Stimulated activated CD4-positive, alpha-beta T cell treated with anti-CD3 and anti-CD28 coated beads, Interleukin-15, amount 100 ng/mL, for 1 hour (primary cell): ENCODE measurements at places on chromosomes 13 and 19.
A peak's percentile ranks its signal among the peaks of the same experiment; 100 is the strongest.

- no peak for DNase-seq
These were observed 41.9 kb downstream of the C13orf46 start for GRCh38 chr13:113931841-113932459.

- DNase-seq = no peak
These were observed 855 bp downstream of the ATP12A start for GRCh38 chr13:24680921-24681604.

- no peak for DNase-seq
These were observed 12.1 kb upstream of the IGFL1 start for GRCh38 chr19:46217476-46217875.

- no peak for DNase-seq
These were observed 9.8 kb downstream of the PNMA8A start for GRCh38 chr19:46461537-46461936.

DNA sequence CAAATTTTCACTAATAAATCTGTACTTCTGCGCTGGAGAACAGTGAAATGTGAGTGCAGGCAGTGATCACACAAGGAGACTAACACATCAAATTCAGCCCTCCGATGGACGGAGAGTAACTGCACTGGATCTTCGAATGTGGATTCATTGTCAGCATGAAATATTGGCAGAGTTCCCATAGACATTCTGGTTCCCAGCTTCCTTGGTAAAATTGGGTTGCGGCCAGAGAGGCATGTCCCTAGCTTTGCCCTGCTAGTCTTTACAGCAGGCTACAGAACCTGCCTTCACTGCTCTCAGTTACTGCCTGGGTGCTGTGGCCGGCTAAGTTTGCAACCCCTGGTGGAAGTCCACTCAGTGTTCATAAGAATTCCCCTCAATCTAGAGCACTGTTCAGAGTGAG lies 32.3 kb upstream of the UQCRFS1 start:
- DNase-seq = no peak

GRCh38 chr13:110213461-110214074 lies 93.4 kb downstream of the COL4A1 start:
- no peak for DNase-seq

GRCh38 chr13:38519229-38519911 lies 167.5 kb upstream of the FREM2 start:
- DNase-seq = no peak

DNA sequence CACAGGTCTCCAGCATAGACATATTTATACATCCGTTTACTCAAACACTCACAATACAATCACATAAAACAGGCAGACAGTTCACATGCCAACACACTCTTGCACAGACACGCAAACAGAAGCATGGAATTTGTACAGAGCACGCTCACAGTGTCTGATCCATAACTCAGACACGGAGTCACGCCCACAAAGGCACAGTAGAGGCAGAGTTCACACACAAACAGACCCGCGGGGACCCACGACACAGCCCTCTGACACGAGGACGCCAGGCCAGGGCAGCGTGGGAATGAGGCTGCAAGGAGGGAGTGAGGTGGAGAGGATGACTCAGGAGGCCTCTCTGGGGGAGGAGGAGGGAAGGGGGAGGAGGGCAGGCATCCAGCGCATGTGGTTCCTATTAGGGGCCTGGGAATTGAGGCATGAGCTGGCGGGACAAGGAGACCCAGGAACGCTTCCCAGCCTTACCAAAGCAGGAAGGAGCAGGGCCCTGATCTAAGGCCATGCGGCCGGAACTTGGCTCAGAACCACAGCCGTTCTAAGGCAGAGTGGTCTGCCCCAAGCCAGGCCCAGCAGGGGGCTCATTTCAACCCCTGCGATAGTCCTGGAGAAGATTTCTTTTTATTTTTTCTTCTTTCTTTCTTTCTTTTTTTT lies 9.1 kb upstream of the OLFM2 start:
- DNase-seq = no peak

GRCh38 chr13:26219726-26220125 lies 2.4 kb downstream of the RNF6 start:
- no peak for DNase-seq

- no peak for DNase-seq
These were observed 22.7 kb upstream of the MAB21L1 start for GRCh38 chr13:35499196-35499662.

DNA sequence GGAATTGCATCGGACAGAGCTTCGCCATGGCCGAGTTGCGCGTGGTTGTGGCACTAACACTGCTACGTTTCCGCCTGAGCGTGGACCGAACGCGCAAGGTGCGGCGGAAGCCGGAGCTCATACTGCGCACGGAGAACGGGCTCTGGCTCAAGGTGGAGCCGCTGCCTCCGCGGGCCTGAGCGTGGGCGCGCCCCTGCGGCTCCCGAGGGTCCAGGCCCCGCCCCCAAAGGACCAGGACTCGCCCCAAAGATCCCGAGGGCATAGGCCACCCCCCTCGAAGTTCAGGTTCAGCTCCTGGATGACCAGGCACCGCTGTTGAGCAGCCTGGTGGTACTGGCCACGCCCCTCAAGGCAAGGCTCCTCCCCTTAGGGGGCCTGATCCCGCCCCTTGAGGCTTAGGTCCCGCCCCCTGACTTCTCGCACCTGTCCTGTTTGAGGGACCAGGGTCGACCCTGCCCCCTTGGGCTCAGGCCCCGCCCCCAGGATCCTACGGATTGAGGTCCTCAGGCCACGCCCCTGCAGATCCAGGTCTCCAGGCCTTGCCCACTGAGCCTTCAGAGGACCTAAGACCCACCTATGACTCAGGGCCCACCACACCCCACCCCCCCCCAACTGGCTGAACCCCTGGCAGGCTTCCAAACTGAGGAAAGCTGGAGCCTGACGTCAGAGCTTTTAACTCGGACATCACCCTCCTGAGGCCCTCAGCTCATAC lies 43.1 kb downstream of the CYP4F22 start:
- DNase-seq = peak; percentile 50

DNA sequence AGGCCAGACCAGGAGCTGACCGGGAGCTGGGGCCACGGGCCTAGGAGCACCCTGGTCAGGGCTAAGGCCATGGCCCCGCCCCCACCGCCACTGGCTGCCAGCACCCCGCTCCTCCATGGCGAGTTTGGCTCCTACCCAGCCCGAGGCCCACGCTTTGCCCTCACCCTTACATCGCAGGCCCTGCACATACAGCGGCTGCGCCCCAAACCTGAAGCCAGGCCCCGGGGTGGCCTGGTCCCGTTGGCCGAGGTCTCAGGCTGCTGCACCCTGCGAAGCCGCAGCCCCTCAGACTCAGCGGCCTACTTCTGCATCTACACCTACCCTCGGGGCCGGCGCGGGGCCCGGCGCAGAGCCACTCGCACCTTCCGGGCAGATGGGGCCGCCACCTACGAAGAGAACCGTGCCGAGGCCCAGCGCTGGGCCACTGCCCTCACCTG lies 6.6 kb downstream of the SPHK2 start:
- DNase-seq = no peak

DNA sequence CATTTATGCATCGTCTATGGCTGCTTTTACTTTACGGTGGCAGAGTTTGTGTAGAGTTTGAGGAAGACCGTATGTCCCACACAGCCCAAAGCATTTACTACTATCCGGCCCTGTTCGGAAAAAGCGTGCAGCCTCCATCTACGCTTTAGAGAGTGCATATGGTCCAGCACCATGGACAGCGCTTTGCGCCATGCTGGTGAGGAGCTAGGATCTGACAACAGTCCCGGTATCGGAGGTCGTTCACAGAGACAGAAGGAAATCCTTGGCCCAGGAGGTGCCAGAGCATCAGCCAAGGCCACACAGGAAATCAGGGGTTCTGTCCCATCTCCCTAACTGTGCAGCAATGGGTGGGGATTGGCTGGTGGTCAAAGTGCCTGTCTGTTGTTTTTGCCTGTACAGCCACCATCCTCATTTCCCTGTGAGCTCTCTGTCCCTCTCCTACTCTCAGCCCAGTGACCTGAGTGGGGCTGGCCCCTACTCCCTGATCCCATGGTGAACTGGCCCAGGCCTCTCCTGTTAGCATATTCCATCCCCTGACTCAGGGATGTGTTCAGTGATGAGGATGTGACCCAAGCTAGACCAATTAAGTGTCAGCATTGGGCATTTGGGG lies 16.2 kb upstream of the PRODH2 start:
- no peak for DNase-seq

- no peak for DNase-seq
These were observed 997.1 kb downstream of the EFNB2 start for GRCh38 chr13:105538346-105538745.

GRCh38 chr13:32495429-32495828 lies 43.2 kb downstream of the N4BP2L2 start:
- DNase-seq = no peak

DNA sequence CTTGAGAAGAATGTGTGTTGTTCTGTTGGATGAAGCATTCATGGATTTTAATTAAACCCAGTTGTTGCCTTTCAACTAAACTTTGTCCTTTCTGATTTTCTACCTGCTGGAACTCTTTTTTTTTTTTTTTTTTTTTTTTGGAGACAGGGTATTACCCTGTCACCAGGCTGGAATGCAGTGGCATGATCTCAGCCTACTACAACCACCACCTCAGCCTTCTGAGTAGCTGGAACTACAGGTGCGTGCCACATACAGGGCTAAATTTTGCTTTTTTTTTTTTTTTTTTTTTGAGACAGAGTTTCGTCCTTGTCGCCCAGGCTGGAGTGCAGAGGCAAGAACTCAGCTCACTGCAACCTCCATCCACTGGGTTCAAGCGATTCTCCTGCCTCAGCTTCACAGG lies 6.9 kb downstream of the ZNF791 start:
- no peak for DNase-seq

DNA sequence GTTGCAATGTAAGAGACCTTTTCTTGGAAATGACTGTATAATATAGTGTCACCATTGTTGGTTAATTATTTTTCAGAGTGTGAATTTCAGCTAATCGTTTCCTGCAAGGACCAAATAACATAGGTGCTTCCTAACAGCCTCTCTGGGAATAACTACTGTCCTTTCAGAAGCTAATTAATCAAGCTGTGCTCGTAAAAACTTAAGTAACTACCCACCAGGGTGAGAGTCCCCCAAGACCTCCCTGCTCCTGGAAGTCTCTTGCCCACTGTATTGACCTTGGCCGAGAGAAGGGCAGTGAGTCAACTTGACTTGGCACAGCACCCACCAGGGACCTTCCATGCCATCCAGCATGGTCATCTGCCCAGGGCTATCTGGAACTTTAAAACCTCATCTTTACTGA lies 50.3 kb downstream of the UQCRFS1 start:
- no peak for DNase-seq

- no peak for DNase-seq
These were observed 164.9 kb downstream of the ZIC5 start for GRCh38 chr13:99806671-99807070.
